DMS153 (cell line): ENCODE measurements at places on chromosomes 6 and 20.

DNA sequence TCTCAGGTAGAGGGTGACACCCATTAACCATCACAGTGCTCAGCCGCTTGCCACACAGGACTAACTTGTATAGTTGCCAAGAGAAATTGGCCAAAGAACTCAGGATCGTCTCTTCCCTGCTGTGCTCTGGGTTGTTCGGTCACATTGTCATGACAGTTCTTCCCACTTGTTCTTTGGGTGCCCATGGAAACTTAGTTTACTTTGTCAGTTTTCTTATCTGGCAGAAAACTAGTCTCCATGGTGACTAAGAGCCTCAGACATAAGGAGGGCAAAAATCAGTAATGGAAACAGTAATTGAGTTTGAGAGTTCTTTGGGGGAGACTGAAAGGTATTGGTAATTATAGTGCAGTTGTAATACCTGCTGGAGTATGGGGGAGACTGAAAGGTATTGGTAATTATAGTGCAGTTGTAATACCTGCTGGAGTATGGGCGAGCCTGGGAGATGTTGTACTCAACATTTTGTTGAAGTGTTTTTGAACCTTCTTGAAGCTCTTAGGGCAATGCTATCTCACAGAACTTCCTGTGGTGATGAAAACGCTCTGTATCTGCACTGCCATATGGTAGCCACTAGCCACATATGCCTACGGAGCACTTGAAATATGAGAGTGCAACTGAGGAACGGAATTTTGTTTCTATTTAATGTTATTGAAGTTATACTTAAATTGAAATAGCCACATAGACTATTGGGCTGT, 95.2 kb upstream of the HDGFL1 start:
- no peak for DNase-seq

DNA sequence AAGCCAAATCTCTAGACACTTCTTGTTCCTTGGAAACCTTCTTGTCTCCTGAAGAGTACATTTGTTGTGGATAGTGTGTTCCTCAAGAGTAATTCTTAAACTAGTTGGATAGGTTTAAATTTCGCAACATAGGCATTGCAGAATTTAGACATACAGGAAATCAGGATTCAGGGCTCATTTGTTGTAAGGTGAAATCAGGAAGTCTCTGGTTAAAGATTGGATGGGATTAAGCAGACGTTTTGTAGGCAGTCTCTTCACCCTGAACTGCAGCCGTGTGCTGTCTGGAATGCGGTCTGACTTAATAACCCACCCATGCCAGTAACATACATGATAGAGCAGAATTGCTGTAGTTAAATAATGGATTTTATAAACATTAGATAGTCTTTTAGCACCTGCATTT, 21.7 kb downstream of the HIVEP1 start:
- no peak for DNase-seq

DNA sequence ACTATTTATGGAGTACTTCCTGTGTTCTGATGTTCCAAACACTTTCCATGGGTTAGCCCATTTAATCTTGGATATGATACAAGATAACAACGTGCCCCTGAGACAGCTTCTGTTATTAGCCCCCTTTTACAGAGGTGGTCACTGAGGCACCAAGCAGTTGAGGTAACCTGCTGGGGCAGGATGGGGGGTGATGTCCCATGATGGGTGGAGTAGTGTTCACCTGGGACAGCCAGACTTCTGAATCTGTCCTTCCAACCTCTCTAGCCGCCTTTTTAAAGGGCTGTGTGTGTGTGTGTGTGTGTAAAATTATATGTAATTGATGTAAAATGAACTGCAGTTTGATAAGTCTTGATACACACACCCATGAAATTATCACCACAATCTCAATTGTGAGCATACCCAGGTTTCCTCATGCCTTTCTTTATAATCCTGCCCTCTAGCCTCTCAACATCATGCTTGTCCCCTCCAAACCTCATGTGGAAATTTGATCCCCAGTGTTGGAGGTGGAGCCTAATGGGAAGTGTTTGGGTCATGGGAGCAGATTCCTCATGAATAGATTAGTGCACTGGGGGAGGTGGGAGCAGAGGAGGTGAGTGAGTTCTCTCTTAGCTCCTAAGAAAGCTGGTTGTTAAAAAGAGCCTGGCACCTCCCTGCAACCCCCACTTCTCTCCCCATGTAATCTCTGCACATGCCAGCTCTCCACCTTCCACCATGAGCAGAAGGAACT, 39.2 kb downstream of the PLAGL2 start:
- no peak for DNase-seq

GRCh38 chr6:154466139-154466538, 44.3 kb downstream of the CNKSR3 start:
- peak; percentile 64 for DNase-seq

DNA sequence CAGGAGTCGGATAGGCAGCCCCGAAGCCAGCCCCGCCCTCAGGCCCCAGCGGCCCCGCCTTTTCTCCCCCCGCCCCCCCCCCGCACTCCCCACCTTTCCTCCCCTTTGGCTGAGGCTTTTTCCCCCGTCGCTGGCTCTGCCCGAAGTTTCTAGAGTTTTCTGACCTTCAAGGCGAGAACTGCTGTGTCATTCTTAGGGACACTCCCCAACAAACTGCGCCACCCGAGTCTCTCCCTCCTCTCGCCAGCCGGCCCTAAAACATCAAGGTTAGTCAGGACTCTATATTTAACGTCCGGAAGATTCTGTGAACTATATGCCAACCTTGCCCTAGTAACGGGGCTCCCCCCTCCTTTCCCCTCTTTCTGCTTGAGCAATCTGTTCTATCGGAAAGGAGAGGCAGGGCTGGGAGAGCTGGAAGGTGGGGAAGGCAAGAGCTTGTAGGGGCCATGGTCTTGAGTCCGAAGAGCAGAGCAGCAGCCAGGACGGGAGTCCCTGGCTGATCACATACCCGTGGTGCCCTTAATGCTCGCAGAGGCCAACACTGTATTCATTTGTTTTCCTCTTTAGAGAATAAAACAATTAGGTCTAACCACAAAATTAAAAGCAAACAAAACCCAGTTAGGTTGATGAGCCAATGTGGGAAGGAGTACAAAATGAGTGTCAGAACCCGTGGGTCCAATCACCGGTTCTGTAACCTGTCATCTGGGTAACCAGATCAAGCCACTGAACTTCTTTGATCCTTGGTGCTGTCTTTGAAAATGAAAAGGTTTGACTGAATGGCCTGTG, 5.3 kb upstream of the HSPA1B start:
- no peak for DNase-seq

DNA sequence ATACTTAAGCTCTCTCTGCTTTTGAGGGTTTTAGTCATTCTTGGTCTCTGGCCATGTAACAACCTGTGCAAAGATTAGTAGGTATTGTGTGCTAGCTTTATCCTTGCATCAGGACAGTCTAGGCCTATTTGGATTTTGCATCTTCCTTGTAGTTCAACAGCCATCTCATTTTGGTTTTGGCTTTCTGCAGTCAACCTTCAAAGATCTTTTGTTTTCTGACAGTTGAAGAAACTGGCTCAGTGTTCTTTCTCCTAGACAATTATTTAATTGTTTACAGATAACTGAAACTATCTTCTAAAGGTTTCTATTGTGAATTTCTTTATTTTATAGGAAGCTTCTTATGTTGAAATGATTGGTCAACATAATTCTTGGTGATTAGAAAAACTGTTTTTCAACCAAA, 307.5 kb downstream of the CDKAL1 start:
- DNase-seq = no peak

- no peak for DNase-seq
These were observed 12.0 kb downstream of the RAB23 start for GRCh38 chr6:57210060-57210459.

GRCh38 chr6:111784433-111784832, 88.8 kb downstream of the FYN start:
- DNase-seq = no peak

DNA sequence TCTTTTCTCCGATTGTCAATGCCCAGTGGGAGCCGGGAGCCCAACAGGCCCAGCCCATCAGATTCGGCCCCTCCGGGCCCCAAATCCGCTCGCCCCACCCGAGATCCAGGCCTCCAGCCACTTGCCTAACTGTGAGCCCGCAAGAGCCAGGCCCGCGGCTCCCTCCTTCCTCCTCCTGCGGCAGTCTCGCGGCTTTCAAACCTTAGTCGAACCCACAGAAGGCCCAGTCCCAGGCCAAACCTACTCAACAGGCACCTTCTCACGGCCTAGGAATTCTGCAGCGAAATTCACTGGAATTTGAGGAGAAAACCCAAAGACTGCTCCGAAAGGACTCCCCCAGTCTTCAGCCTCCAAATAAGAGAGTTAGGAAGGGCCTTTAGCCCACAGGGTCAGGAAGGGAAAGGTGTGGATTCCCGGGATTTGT, 2.8 kb upstream of the TFAP2A start:
- no peak for DNase-seq

GRCh38 chr6:152094992-152095592, 287.6 kb downstream of the ESR1 start:
- peak; percentile 13 for DNase-seq

DNA sequence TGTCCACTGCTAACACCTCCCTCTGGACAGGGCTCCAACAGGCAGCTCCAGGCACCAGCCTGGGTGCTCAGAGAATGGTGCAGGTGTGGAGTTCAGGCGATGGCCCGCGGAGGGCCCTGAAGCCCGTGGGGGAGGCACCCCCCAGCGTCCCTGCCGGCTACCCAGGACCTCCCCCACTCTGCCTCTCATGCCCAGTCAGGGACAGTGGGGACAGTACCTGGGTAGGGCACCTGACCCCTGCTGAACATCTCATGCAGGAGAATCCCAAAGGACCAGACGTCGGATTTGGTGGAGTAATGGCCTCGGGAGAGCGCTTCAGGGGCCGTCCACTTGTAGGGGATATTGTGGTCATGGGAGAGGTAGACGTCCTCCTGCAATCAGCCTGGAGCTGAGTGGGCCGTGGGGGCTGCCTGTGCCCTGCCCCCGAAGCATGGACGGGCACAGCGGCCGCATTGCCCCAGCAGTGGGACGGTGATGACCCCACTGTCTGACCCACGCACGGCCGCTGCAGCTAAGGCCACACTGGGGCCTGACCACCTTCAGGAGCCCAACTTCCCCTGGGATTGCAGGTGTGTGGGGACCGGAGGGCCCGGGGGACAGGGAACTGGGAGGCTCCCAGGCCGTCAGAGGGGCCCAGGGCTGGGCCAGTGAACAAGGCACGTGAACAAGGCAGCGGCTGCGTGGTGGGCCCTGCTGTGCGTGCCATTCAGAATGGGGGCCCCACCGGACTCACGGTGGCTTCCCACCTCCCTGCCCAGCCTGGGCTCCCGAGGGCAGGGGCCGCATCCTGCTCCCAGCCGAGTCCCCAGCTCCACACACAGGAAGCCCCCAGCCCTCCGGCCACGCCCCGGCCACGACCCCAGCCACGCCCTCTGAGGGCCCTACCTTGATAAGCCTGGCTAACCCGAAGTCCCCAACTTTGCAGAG, 7.1 kb downstream of the PTK6 start:
- no peak for DNase-seq

GRCh38 chr6:115617031-115617430, 443.7 kb downstream of the FRK start:
- DNase-seq = no peak

DNA sequence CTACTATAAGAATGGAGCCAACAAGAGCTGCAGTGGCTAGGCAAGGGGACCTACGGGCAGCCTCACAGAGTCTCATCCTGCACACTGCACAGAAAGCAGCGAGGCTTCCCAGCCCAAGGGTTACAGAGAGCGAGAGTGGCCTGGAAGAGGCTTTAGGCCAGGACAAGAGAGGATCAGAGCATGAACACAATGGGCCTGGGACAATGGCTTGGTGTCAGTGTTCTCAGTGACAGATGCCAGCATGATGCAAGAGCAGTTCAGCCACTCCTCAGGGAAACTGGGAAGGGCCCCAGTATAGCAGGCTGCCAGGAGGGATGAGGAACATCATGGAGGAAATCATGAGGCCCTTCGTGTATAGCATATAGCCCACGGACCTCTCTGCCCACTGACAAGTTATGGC, 108.0 kb downstream of the NUS1 start:
- DNase-seq = no peak

- DNase-seq = no peak
These were observed 271.1 kb upstream of the CHD6 start for GRCh38 chr20:41889126-41889843.

- DNase-seq = no peak
These were observed 502.1 kb upstream of the SOX4 start for GRCh38 chr6:21091411-21091810.

- DNase-seq = no peak
These were observed 83.2 kb downstream of the GCLC start for GRCh38 chr6:53461696-53462095.

GRCh38 chr6:50270415-50270814, 220.7 kb upstream of the DEFB112 start:
- no peak for DNase-seq

- no peak for DNase-seq
These were observed 183.2 kb upstream of the TCF21 start for GRCh38 chr6:133705731-133706130.

- DNase-seq = no peak
These were observed 65.0 kb downstream of the PSMG4 start for GRCh38 chr6:3323696-3324261.

- DNase-seq = no peak
These were observed 40.3 kb downstream of the MGME1 start for GRCh38 chr20:18009116-18009515.

DNA sequence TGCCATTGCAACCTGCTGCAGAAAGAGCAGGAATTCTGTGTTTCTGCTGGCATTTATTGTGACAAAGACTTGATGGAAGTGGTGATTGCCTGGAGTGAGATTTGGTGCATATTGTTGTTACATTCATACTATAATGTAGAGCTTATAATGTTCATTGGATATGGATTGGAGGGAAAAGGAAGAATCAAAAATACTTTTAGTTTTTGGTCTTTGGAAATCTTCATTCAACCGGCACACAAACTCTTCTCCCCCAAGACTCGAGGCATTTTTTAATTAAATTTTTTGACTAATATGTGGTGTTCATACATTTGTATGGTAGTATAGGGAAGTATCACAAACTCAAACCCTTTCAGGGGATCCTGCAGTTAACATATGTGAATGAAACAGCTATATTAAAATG, 380.8 kb downstream of the DOK5 start:
- DNase-seq = no peak

DNA sequence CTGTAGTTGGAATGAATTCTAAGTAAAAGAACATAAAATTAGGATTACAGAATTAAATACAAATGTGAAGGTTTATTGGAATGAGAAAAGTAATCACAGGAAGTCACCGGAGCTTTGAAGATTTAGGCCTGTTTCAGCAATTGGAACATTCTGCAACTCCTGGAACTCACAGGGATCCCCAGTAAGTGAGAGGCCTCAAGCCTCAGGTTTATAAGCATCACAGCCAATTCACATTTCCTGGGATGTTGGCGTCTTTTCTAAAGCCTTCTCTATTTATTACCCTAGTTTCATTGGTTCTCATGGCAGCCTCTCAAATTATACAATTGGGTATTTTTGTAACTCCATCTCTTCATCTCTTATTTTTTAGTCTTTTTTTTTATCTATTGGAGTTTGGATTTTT, 90.4 kb upstream of the HIVEP1 start:
- no peak for DNase-seq

- no peak for DNase-seq
These were observed 21.6 kb downstream of the LY86 start for GRCh38 chr6:6610031-6610591.

- no peak for DNase-seq
These were observed 215.1 kb upstream of the TBX18 start for GRCh38 chr6:84979541-84979940.

- no peak for DNase-seq
These were observed 5.1 kb downstream of the HLA-E start for GRCh38 chr6:30494291-30494861.
